Memory B cell (primary cell): ENCODE measurements at places on chromosomes 5 and 9.

GRCh38 chr5:82794876-82795275, 282.3 kb downstream of the TMEM167A start:
- DNase-seq = no peak
- no peaks in the 10 kb centered on the region for H3K4me1 ChIP-seq
- H3K36me3 ChIP-seq = no peaks in the 10 kb centered on the region
- H3K4me3 ChIP-seq = no peak overlapping the region

GRCh38 chr5:87394411-87395165, 18.1 kb downstream of the CCNH start:
- H3K36me3 ChIP-seq = peaks cover 24% of the 10 kb centered on the region
- peak overlapping the region; percentile 70 for H3K27ac ChIP-seq
- no peak for DNase-seq
- no peaks in the 10 kb centered on the region for H3K27me3 ChIP-seq

DNA sequence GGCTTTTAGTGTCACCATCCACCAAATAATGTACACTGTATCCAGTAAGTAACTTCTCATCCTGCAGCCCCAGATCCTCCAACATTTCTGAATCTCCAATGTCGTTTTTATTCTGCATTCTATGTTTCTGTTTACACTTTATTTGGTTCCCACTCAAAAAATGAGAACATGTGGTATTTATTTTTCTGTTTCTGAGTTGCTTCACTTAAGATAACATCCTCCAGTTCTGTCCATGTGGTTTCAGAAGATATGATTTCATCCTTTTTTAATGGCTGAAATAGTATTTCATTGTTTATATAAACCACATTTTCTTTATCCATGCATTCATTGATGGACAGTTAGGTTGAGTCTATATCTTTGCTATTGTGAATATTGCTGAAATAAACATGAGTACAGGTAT, 677.3 kb upstream of the FTMT start:
- no peaks in the 10 kb centered on the region for H3K27me3 ChIP-seq
- H3K4me3 ChIP-seq = no peak overlapping the region
- no peaks in the 10 kb centered on the region for H3K4me1 ChIP-seq
- no peak for DNase-seq

DNA sequence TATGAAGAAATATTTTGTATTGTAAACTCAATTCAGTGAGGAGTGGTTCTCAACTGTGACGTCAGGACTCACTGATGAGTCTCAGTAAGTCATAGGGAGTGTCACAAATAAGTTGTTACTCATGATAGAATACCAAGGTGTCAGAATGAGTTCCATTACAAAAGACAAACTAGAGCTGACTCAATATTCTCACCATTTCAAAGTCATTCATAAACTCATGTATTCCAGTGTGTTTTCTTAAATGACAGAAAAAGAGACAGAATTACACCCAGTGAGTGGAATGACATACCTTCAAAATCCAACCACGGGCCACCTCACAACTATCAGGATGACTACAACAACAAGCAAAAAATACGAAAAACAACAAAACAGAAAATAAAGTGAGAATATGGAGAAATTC, 321.5 kb downstream of the ENC1 start:
- no peak overlapping the region for H3K27ac ChIP-seq
- H3K4me1 ChIP-seq = no peaks in the 10 kb centered on the region
- no peak for DNase-seq
- H3K27me3 ChIP-seq = peaks cover 4% of the 10 kb centered on the region
- H3K36me3 ChIP-seq = no peaks in the 10 kb centered on the region

DNA sequence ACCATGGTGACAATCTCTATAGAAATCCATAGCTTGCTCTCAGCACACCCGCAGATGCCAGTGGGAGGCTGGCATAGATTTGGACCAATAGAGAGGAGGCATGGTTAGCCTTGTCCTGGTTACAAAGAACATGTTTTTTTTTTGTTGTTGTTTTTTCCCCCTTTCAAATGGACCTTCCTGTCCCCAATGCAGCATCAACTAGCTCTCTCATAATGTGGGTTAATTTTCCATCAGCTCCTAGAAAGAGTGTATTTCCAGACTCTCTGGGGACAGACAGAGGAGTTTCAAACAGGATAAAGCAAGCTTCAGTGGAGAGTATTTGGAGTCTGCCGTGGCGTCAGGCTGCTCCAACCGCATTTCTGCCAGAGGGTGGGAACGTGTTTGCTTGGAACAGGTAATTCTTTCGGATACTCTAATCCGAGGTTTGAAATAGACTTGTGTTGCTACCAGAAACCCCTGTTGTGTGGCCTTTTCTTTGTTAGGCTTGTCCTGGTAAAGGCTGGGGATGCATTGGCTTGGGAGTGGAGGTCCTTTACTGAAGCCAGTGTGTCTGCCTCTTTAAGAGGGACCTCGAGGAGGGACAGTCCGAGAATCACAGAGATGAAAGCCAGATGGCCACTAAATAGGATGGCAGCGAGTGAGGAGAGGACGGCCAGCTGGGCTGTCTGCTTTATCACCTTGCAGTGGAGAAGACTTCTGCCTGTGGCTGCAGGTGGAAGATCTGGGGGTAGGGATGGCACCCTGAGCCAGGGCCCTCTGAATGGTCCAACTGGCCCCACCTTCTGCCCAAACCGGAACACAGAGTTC, 130.5 kb upstream of the CPEB4 start:
- H3K27me3 ChIP-seq = peaks cover 4% of the 10 kb centered on the region
- H3K4me1 ChIP-seq = peaks cover 6% of the 10 kb centered on the region
- no peak overlapping the region for H3K27ac ChIP-seq

DNA sequence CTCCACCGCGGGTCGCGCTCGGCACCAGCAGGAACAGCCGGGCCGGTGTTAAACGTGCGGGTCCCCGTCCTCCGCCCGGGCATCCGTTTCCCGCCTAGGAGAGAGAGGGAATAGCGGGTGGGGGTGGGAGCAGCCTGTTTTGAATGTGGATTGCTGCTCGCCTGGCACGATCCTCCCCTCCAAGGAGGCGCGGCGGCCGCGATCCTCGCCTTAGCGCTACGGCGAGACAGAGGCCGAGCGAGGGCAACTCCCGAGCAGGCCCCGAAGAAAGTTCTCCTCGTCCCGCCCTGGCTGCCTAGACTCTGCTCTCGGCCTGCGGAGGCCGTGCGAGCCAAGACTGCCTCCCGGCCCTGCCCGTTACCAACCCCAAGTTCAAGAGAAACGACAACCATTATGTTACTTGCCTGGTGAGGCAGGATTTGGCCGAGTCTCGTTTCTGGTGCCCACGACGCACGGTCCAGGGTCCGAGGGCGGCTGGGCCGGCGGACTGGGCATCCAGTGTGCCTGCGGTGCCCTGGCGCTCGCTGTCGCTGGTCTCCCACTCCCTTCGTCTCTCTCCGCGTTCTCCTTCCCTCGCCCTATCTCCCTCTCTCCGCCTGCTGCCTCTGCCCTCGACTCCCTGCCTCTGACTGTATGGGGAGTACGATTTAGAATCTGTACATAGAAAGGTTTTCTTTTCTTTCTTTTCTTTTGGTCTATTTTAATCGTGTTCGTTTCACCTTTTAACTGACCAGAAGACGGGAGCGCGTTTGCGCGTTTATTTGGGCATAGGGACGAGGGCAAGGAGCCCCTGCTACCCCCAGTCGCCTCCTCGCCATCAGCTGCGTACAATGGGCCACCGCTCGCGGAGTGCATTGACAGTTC, 724 bp downstream of the NR2F1-AS1 start:
- no peak for DNase-seq
- peak overlapping the region; percentile 71 for H3K4me3 ChIP-seq
- H3K36me3 ChIP-seq = no peaks in the 10 kb centered on the region

DNA sequence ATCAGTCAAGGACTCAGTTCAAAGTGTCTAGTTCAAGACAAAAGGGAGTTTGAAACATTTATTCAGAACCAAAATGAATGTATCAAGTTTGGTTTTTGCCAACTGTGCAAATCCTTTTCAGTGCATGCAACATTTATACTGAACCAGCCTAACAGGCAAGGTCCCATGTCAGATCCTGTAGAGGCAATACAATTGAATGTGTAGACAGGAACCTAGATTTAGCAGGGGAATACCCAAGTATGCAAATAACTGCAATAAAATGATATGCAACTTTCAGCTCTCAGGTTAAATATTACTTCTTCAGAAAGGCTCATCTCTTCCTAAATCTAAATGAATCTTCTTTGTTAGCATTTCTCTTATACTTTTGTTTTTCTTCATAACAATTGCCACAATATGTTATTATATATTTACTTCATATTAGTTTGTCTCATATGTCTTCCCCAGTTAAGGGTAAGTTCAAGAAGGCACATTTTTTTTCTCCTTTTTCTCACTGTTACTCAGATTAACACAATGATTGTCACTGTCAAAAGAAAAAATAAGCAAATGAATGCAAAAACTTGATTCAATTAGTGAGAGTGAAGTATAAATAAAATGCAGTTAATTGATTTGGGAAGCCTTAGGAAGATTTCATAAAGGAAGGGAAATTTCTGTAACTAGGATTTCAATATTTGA, 163.9 kb upstream of the RASA1 start:
- DNase-seq = no peak
- H3K36me3 ChIP-seq = peaks cover 3% of the 10 kb centered on the region
- H3K4me1 ChIP-seq = peaks cover 34% of the 10 kb centered on the region
- peak overlapping the region; percentile 37 for H3K4me3 ChIP-seq
- no peaks in the 10 kb centered on the region for H3K27me3 ChIP-seq

DNA sequence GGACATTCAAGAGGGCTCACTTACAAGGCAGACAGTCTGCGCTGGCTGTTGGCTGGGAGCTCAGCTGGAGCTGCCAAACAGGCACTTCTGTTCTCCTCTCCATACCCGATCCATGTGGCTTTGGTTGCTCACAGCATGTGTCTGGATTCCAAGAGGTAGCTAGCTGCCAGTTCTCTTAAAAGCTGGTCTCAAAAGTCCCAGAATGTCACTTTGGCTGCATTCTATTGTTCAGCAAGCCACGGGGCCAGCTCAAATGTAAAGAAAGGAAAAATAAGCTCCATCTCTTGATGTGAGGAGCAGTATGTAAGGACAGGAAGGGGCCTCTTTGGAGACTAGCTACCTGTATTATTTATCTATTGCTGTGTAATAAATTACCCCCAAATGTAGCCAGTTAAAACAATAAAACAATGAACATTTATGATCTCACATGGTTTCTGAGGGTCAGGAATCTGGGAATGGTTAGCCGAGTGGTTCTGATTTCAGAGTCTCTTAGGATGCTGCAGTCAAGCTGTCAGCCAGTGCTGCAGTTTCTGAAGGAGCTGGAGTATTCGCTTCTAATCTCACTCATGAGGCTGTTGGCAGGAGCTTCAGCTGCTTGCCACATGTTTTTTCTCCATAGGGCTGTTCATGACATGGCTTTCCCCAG, 112.7 kb upstream of the CLINT1 start:
- no peak overlapping the region for H3K4me3 ChIP-seq
- H3K27me3 ChIP-seq = peaks cover 8% of the 10 kb centered on the region
- no peak overlapping the region for H3K27ac ChIP-seq
- peaks cover 2% of the 10 kb centered on the region for H3K4me1 ChIP-seq
- H3K36me3 ChIP-seq = no peaks in the 10 kb centered on the region

GRCh38 chr9:137985637-137986071, 108.1 kb downstream of the CACNA1B start:
- DNase-seq = no peak
- H3K36me3 ChIP-seq = no peaks in the 10 kb centered on the region
- H3K27ac ChIP-seq = no peak overlapping the region
- no peaks in the 10 kb centered on the region for H3K4me1 ChIP-seq
- peaks cover 25% of the 10 kb centered on the region for H3K27me3 ChIP-seq

GRCh38 chr5:145944328-145944727, 8.0 kb downstream of the SH3RF2 start:
- H3K36me3 ChIP-seq = no peaks in the 10 kb centered on the region
- H3K27ac ChIP-seq = no peak overlapping the region
- peaks cover 5% of the 10 kb centered on the region for H3K27me3 ChIP-seq
- no peaks in the 10 kb centered on the region for H3K4me1 ChIP-seq
